Neural crest cell (in vitro differentiated cells): ENCODE measurements at places on chromosomes 2 and 18. TPM values are rescaled to one million over a fixed set of nuclear protein-coding genes. Genes with fewer than 3 reads are reported as not detected.
A peak's percentile ranks its signal among the peaks of the same experiment; 100 is the strongest.

Gene GPR55
- total RNA-seq, result not detected in 2 replicates

- H3K4me3 ChIP-seq, result no peak overlapping the region
- H3K4me1 ChIP-seq, result peaks cover 17% of the 10 kb centered on the region
- no peak for DNase-seq
- no peak overlapping the region for H3K27ac ChIP-seq
- no peaks in the 10 kb centered on the region for H3K36me3 ChIP-seq
Measured at GRCh38 chr18:48158721-48159120, 228.3 kb upstream of the SMAD2 start.

GRCh38 chr2:217289907-217290280 is 430.0 kb upstream of the TNP1 start:
- H3K4me1 ChIP-seq, result peaks cover 30% of the 10 kb centered on the region
- DNase-seq, result no peak
- H3K36me3 ChIP-seq, result peaks cover 10% of the 10 kb centered on the region
- H3K27ac ChIP-seq, result peak overlapping the region; percentile 97

Gene FBXO36
- 3.2 and 3.5 TPM in 2 replicates for total RNA-seq

Gene CD302
- total RNA-seq, result 1.0 TPM in 2 replicates

DNA sequence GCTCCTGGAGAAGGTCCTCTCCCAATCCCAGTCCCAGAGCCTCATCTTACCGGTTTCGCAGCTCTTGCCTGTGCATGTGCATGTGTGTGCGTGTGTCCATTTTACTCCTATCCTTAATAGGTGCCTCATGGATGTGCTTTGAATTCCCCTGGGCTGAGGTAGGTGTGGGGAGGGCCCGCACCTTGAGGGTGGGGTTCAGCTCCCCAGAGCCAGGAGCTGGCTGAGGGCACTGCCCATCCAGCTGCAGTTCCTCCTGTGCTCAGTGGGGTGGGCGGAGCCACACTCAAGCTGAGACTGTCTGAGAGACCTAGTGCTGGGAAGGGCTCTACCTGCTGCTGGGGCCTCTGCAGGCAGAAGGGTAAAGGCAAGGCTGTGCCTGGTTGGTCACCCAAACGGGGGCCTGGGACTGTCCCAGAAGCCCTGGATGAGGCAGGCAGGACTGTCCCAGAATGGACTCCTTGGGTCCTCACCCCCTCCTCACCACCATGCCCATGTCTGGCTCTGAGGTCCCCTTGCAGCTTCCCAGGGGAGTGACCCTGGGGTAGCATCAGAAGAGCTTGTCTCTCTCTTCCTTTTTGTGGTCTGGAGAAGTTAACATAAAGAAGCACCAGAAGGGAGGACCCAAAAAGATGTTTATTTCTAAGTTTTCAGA is 8.9 kb downstream of the GDF7 start:
- peaks cover 58% of the 10 kb centered on the region for H3K27me3 ChIP-seq
- H3K36me3 ChIP-seq, result peaks cover 2% of the 10 kb centered on the region
- no peak overlapping the region for H3K27ac ChIP-seq
- no peak for DNase-seq
- peaks cover 9% of the 10 kb centered on the region for H3K4me1 ChIP-seq

Gene TGFA
- total RNA-seq, result 1.1 and 1.4 TPM in 2 replicates

GRCh38 chr2:240404174-240404852 is 31.1 kb upstream of the GPC1 start:
- H3K27ac ChIP-seq, result peak overlapping the region; percentile 67
- H3K4me1 ChIP-seq, result peaks cover 4% of the 10 kb centered on the region
- no peak for DNase-seq
- H3K27me3 ChIP-seq, result no peaks in the 10 kb centered on the region

GRCh38 chr18:50473881-50474280 is 86.0 kb upstream of the MAPK4 start:
- DNase-seq, result no peak
- no peak overlapping the region for H3K4me3 ChIP-seq
- H3K27me3 ChIP-seq, result no peaks in the 10 kb centered on the region
- H3K4me1 ChIP-seq, result no peaks in the 10 kb centered on the region

Gene HOXD12
- total RNA-seq, result not detected in 2 replicates

DNA sequence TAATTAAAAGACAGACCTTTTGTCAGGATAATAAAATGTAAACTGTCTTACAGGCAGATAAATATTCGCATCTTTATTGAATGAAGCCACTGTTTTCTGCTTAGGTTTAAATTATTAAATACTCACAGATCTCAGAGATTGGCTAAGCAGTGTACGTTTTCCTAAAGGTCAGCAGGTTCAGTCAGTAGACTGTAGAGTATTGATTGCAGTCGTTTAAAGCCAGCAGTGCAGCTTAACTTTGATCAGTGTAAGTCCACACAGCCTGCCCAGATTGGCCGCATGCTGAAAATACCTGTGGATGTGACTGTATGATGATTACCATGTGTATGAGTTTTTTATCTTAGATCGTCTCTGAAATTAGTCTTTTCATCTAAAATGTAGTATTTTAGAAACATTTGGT is 42.3 kb downstream of the ATP9B start:
- H3K4me3 ChIP-seq, result no peak overlapping the region
- H3K36me3 ChIP-seq, result peaks cover 16% of the 10 kb centered on the region
- no peaks in the 10 kb centered on the region for H3K27me3 ChIP-seq

- H3K27ac ChIP-seq, result no peak overlapping the region
- H3K4me1 ChIP-seq, result no peaks in the 10 kb centered on the region
- H3K27me3 ChIP-seq, result no peaks in the 10 kb centered on the region
- no peak for DNase-seq
- no peak overlapping the region for H3K4me3 ChIP-seq
- H3K36me3 ChIP-seq, result no peaks in the 10 kb centered on the region
Measured at GRCh38 chr2:28108143-28108542, 217.6 kb downstream of the BABAM2 start.

GRCh38 chr2:39488450-39488849 is 51.4 kb upstream of the MAP4K3 start:
- peaks cover 21% of the 10 kb centered on the region for H3K4me1 ChIP-seq
- no peaks in the 10 kb centered on the region for H3K27me3 ChIP-seq
- no peak overlapping the region for H3K27ac ChIP-seq
- no peak overlapping the region for H3K4me3 ChIP-seq
- DNase-seq, result no peak

GRCh38 chr2:127574656-127575055 is 39.2 kb downstream of the MYO7B start:
- no peak overlapping the region for H3K27ac ChIP-seq
- no peaks in the 10 kb centered on the region for H3K27me3 ChIP-seq
- no peak for DNase-seq
- no peak overlapping the region for H3K4me3 ChIP-seq
- no peaks in the 10 kb centered on the region for H3K4me1 ChIP-seq
- no peaks in the 10 kb centered on the region for H3K36me3 ChIP-seq

DNA sequence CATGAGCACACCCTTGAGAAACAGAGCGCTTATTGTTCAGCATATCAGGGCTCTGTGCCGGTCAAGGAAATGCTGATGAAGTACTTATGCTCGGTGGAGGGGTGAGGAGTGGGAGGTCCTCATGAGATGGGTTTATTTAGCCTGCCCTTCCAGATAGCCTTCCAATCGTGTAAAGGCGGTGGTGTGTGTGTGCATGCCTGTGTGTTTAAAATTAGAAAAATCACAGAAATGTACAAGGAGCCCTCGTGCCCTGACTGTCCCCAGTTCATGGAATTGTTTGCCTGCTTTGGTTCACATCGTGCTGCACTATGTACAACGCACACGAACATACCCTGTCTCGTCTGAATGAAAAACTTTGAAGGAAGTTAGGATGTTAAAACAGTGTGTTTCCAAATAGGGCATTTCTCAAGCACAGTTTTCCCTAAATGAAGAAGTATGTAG is 158.6 kb downstream of the AQP4 start:
- H3K27me3 ChIP-seq, result no peaks in the 10 kb centered on the region
- no peak overlapping the region for H3K4me3 ChIP-seq
- H3K4me1 ChIP-seq, result peaks cover 41% of the 10 kb centered on the region

DNA sequence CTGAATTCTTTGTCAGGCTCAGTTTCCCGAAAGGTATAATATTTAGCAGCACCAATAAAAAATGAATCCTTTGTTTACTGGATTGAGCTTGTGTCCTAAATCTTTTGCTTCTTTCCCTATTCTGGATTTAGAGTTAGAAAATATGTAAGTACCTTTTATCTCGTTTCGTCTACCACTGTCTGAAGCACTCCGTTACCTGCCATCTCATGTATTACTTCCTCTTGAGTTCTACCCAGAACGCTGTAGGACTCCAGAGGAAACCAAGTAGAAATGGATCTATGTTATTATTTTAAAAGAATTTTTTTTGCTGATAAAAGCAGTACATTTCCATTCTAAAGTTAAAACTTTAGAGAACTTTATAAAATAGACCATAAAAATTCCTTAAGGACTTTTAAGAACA is 13.5 kb downstream of the ANKRD12 start:
- H3K27me3 ChIP-seq, result no peaks in the 10 kb centered on the region
- no peak overlapping the region for H3K27ac ChIP-seq
- H3K4me3 ChIP-seq, result no peak overlapping the region
- no peak for DNase-seq

DNA sequence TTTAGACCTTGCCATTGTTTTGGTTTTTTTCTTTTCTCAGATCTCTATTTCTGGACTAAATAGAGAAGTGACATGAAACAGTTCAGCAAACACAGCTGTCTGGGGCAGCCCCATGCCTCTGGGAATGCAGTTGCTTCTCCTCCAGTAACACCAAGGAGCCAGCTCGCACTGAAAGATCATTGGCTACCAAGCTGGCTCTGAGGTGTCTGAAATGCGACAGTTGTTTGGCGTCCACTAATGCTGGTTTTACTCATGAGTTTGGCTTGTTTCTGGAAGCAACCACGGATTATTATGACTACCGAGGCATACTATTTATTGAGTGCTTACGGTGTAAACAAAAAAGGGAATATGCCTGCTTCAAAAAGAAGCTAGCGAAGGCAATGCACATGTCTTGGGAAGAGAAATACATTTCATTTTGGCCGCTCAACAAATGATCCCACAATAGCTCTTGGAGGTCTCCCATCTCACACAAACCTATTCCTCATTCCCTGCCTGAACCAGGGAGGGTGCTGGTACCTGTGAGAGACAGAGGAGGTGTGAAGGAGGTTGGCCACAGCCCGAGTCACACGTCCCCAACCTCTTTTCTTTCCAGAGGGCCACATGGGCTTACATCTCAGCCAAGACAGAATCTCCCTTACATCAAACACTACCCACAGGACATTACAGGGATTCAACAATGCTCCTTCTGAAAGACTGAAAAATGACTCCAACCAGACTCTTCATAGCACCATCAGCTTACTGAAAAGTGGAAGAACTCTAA is 37.5 kb upstream of the NEB start:
- H3K4me1 ChIP-seq, result peaks cover 3% of the 10 kb centered on the region
- H3K4me3 ChIP-seq, result no peak overlapping the region
- no peaks in the 10 kb centered on the region for H3K27me3 ChIP-seq
- no peak for DNase-seq

Gene REEP1
- total RNA-seq, result 12.0 and 12.3 TPM in 2 replicates

DNA sequence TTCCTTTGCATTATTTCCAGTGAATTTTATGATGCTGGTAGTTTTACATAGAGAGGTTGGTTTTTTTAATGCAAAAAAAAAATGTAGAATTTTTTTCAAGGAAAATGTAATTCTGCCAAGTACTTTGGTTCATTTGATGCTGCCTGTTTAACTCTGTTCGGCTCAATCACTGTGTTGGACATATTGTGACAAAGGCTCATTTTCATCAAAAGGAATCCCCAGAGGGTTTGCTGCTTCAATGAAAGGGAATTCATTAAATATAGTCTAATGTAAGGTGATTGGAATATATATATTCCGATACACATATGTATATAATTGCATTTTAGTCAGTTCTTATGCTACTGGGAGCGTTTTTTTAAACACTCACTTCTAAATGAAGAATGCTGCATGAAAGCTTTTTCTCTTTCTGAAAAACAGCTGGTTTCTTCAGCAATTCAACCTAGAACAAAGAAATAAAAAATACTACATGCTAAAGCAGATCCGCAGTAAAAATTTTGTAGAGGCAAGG is 314.6 kb upstream of the VWC2L start:
- no peak overlapping the region for H3K27ac ChIP-seq
- no peaks in the 10 kb centered on the region for H3K36me3 ChIP-seq
- H3K4me3 ChIP-seq, result no peak overlapping the region
- no peaks in the 10 kb centered on the region for H3K27me3 ChIP-seq
- DNase-seq, result no peak

DNA sequence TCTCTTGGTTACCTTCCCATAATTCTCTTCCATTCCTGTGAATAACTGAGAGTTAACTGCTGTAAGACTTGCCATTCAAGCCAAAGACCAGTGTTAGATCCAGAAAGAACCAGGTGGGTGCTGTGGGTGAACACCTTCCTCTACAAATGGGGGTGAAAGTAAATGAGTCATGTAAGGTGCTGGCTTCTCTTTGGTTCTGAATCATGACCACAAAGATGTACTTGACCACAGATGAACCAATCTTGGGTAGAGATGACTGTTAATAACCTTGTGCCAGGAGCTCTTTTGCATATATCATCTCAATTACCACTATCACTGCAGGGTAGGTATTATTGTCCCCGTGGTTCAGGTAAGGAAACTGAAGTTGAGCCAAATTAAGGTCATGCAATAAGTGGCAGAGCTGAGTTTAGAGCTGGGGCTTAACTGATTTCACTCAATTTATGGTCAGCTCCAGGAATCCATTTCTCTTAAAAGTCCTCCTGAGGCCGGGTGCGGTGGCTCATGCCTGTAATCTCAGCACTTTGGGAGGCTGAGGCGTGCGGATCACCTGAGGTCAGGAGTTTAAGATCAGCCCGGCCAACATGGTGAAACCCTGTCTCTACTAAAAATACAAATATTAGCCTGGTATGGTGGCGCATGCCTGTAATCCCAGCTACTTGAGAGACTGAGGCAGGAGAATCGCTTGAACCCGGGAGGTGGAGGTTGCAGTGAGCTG is 244.9 kb upstream of the CXCR4 start:
- H3K36me3 ChIP-seq, result peaks cover 5% of the 10 kb centered on the region
- no peak overlapping the region for H3K4me3 ChIP-seq
- no peak for DNase-seq
- peaks cover 12% of the 10 kb centered on the region for H3K4me1 ChIP-seq

Gene SERPINB10
- total RNA-seq, result not detected in 2 replicates

Gene CNDP1
- total RNA-seq, result 0.56 and 0.59 TPM in 2 replicates

Gene MOGAT1
- 0.30 TPM in 1 of 2 replicates, not detected in the other for total RNA-seq

Gene KLHL30
- total RNA-seq, result 0.23 and 0.25 TPM in 2 replicates

DNA sequence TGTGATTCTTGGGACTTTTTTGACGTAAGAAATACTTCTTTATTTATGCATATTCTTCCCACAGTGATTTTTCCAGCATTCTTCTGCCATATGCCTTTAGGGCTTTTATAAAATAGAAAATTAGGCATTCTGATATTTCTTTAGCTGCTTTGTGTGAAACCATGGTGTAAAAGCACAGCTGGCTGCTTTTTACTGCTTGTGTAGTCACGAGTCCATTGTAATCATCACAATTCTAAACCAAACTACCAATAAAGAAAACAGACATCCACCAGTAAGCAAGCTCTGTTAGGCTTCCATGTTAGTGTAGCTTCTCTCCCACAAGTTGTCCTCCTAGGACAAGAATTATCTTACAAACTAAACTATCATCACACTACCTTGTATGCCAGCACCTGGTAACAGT is 62.6 kb downstream of the EIF5B start:
- H3K36me3 ChIP-seq, result peaks cover 32% of the 10 kb centered on the region
- H3K4me3 ChIP-seq, result no peak overlapping the region
- H3K27ac ChIP-seq, result no peak overlapping the region
- no peaks in the 10 kb centered on the region for H3K27me3 ChIP-seq
- H3K4me1 ChIP-seq, result peaks cover 10% of the 10 kb centered on the region

Gene LRRC30
- not detected in 2 replicates for total RNA-seq

Gene SPATA3
- total RNA-seq, result not detected in 2 replicates
